ENCODE measurements at places on chromosomes 6 and 20. TPM values are rescaled to one million over a fixed set of nuclear protein-coding genes. Genes with fewer than 3 reads are reported as not detected.

GRCh38 chr6:109483735-109484057, 677 bp upstream of the ZBTB24 start:
- H3K27ac ChIP-seq, result no peak overlapping the region
- peaks cover 12% of the 10 kb centered on the region for H3K36me3 ChIP-seq
- DNase-seq, result no peak
- no peaks in the 10 kb centered on the region for H3K27me3 ChIP-seq

- H3K36me3 ChIP-seq, result no peaks in the 10 kb centered on the region
- H3K4me1 ChIP-seq, result no peaks in the 10 kb centered on the region
- no peaks in the 10 kb centered on the region for H3K27me3 ChIP-seq
- H3K4me3 ChIP-seq, result no peak overlapping the region
Observed at GRCh38 chr6:1797801-1798200, 188.1 kb downstream of the FOXC1 start.

GRCh38 chr6:73669005-73669404, 15.2 kb upstream of the SLC17A5 start:
- DNase-seq, result peak; percentile 9
- no peak overlapping the region for H3K27ac ChIP-seq
- no peaks in the 10 kb centered on the region for H3K36me3 ChIP-seq
- H3K4me1 ChIP-seq, result no peaks in the 10 kb centered on the region
- H3K4me3 ChIP-seq, result no peak overlapping the region
- no peaks in the 10 kb centered on the region for H3K27me3 ChIP-seq

DNA sequence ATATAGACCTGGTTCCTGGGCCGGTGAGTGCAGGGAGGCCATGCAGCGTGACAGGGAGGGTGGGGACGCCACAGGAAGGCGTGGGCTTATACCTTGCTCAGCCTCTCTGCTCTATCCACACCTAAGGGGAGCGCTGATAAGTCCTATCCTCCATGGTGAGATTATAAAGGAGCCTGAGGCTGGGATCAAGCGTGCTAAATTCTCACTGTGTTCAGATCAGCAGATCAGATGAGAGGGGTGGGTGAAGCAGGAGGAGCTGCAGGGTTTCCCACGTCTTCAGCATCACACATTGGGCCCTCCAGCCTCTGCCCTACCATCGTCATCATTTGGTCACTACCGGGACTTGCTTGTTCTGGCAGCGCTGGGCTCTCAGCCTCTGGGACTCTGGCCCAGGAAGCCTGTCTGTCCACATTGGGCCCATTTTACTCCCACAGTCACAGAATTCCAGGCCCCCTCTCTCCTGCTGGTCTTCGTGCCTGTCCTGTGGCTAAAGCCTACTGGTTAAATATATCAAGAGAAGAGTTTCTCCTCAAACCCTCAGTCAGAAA, 29.1 kb upstream of the PDE10A start:
- no peaks in the 10 kb centered on the region for H3K27me3 ChIP-seq
- no peak overlapping the region for H3K27ac ChIP-seq
- no peak overlapping the region for H3K4me3 ChIP-seq
- no peaks in the 10 kb centered on the region for H3K36me3 ChIP-seq
- no peak for DNase-seq
- no peaks in the 10 kb centered on the region for H3K4me1 ChIP-seq

GRCh38 chr6:157089258-157089657, 234.1 kb downstream of the TMEM242 start:
- H3K27me3 ChIP-seq, result no peaks in the 10 kb centered on the region
- no peak for DNase-seq
- H3K4me1 ChIP-seq, result peaks cover 24% of the 10 kb centered on the region
- no peak overlapping the region for H3K4me3 ChIP-seq
- peaks cover 30% of the 10 kb centered on the region for H3K36me3 ChIP-seq

DNA sequence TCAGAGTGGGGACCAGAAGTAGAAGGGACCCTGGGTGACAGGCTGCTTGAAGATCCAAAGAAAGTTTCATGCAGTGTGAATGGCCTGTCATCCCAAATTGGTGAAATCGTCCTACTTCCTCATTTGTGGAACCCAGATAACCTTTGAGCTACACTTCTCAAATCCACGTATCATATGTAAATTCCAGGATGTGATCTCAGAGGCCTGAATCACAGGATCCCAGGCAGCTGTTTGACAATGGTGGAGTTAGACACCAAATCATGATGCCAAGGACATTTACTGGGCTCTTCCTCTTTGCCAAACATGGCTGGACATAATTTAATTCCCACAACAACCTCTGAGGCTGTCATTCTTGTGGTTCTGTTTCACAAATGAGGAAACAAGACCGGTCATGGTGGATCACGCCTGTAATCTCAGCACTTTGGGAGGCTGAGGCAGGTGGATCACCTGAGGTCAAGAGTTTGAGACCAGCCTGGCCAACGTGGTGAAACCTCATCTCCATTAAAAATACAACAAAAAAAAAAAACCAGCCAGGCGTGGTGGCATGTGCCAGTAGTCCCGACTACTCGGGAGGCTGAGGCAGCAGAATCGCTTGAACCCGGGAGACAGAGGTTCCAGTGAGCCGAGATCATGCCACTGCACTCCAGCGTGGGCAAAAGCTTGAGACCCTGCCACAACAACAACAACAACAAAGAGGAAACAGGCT, 39.9 kb upstream of the TTPAL start:
- no peaks in the 10 kb centered on the region for H3K4me1 ChIP-seq
- peak; percentile 42 for DNase-seq
- no peak overlapping the region for H3K4me3 ChIP-seq

DNA sequence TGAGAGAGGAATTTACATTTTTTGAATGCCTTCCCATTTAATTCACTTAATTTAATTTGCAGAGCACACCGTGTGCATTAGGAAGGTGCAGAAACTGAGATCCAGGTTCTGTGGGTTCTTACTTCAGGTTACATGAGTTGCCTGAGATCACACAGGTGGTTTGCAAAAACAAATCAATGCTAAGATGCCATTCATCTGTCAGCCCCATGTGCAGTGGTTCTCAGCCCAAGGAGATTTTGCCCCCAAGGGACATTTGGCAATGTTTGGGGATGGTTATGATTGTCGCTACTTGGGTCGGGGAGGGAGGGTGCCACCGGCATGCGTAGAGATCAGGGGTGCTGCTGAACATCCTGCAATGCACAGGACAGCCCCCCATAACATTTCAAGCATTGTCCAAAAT, 34.6 kb downstream of the BANF2 start:
- no peak overlapping the region for H3K4me3 ChIP-seq
- no peaks in the 10 kb centered on the region for H3K27me3 ChIP-seq
- DNase-seq, result no peak
- no peak overlapping the region for H3K27ac ChIP-seq
- H3K4me1 ChIP-seq, result no peaks in the 10 kb centered on the region

DNA sequence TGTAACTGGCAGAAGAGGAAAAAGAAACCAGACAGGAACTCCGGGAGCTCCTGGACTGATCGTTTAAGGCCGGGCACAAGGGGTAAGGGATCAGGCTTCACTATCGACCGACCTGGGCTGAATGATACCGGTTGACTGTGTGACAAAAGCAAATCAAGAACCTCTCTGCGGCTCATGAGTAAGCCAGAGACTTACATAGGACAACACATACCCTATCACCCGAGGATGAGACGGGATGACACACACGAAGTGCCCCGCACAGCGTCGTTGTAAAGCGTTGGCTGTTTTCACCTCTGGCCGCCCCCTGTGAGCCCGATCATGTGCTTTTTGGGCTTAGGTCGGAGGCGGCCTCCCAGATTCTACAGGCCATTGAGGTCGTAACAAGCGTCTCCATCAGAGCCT, 695 bp upstream of the TGIF2 start:
- no peaks in the 10 kb centered on the region for H3K36me3 ChIP-seq
- H3K27me3 ChIP-seq, result no peaks in the 10 kb centered on the region
- H3K4me3 ChIP-seq, result peak overlapping the region; percentile 89

GRCh38 chr20:32830437-32830836, 10.7 kb downstream of the MAPRE1 start:
- peaks cover 54% of the 10 kb centered on the region for H3K36me3 ChIP-seq
- no peak overlapping the region for H3K4me3 ChIP-seq
- no peak overlapping the region for H3K27ac ChIP-seq
- H3K27me3 ChIP-seq, result no peaks in the 10 kb centered on the region

GRCh38 chr6:10403385-10404106, 11.3 kb downstream of the TFAP2A start:
- peaks cover 22% of the 10 kb centered on the region for H3K4me1 ChIP-seq
- H3K27me3 ChIP-seq, result no peaks in the 10 kb centered on the region
- H3K36me3 ChIP-seq, result no peaks in the 10 kb centered on the region
- H3K27ac ChIP-seq, result no peak overlapping the region
- DNase-seq, result no peak

- H3K36me3 ChIP-seq, result no peaks in the 10 kb centered on the region
- DNase-seq, result no peak
Observed at GRCh38 chr20:50303573-50304500, 113.2 kb downstream of the CEBPB start.

- no peaks in the 10 kb centered on the region for H3K36me3 ChIP-seq
- H3K4me3 ChIP-seq, result no peak overlapping the region
- H3K4me1 ChIP-seq, result no peaks in the 10 kb centered on the region
- no peak overlapping the region for H3K27ac ChIP-seq
Observed at GRCh38 chr20:21521596-21522480, 8.0 kb upstream of the NKX2-2 start.

DNA sequence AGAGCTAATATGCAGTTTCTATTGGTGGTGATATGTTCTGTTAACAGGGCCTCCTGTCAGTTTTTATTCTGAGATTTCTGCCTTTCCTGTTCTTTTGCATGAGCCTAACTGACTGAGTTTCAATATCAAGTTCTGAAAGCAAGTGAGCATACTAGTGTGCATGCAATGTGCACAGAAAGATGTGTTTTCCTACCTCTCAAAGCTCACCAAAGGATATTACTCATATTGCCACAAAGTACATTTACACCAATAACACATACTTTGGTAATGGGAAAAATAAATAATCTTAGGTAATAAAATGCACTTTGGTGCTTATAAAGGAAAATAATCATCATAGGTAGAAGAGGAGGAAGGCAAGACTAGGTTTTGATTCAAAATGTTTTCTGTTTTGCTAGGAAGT, 195.0 kb downstream of the KHDC1L start:
- no peaks in the 10 kb centered on the region for H3K27me3 ChIP-seq
- peaks cover 22% of the 10 kb centered on the region for H3K4me1 ChIP-seq
- no peak overlapping the region for H3K27ac ChIP-seq
- no peak overlapping the region for H3K4me3 ChIP-seq
- no peak for DNase-seq

DNA sequence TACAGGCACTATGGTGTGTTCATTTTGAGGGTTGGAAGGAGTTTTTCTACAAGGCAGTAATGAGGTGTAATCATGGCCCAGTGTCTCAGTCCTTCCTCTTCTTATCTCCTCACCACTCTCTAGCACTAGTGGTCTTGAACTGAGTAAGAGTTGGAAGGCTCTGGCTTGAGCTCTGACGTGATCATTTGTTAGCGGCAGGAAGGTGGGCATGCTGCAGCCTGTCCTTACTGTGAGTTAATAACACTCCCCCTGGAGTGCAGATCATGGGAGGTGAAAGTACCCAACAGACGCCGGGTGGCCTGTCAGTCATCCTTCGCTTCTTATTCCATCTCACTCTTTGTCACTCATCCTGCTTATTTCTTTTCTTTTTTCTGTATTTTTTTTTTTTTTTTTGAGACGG, 356.9 kb downstream of the CDKAL1 start:
- H3K27ac ChIP-seq, result no peak overlapping the region
- peak; percentile 31 for DNase-seq
- H3K4me1 ChIP-seq, result no peaks in the 10 kb centered on the region
- no peaks in the 10 kb centered on the region for H3K36me3 ChIP-seq
- H3K27me3 ChIP-seq, result no peaks in the 10 kb centered on the region

DNA sequence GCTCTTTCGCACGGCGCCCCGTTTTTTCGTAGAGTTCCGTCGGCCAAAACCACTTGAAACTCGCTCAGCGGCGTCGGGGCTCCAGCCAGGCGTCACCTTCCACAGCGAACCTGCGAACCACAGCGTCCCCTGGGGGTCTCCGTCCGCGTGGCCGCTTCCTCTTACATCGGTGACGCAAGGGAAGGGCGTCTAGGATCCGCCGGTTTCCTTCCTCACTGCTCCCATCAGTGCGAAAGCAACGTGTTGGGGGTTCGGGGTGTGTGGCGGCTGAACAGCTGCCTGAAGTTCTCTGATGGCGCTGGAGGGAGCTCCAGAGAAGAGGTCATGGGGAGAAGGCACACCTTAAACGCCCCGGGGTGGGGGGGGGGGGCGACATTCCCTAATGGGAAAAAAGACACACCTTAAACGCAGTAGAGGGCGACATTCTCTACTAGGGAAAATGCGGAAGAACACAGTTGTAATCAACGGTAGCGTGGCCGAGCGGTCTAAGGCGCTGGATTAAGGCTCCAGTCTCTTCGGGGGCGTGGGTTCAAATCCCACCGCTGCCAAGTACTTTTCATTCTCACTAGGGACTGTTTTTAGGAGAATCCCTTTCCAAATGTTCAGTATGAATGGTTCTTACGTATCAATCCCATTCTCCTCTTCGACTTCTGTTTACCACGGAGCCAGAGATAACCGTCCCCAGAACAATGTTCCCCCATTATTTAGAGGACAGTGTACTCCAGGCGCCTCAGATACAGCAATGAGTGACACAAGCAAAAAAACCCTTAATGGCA, 16.4 kb downstream of the ZNF311 start:
- no peaks in the 10 kb centered on the region for H3K27me3 ChIP-seq
- H3K27ac ChIP-seq, result no peak overlapping the region
- no peaks in the 10 kb centered on the region for H3K36me3 ChIP-seq
- no peaks in the 10 kb centered on the region for H3K4me1 ChIP-seq
- no peak for DNase-seq

GRCh38 chr20:9741996-9742395, 96.9 kb downstream of the PAK5 start:
- H3K4me1 ChIP-seq, result no peaks in the 10 kb centered on the region
- DNase-seq, result no peak
- no peaks in the 10 kb centered on the region for H3K36me3 ChIP-seq
- H3K4me3 ChIP-seq, result no peak overlapping the region

- no peaks in the 10 kb centered on the region for H3K27me3 ChIP-seq
- DNase-seq, result no peak
- H3K27ac ChIP-seq, result no peak overlapping the region
- H3K36me3 ChIP-seq, result no peaks in the 10 kb centered on the region
- no peaks in the 10 kb centered on the region for H3K4me1 ChIP-seq
Observed at GRCh38 chr6:117495869-117496268, 13.4 kb downstream of the DCBLD1 start.

GRCh38 chr20:6055161-6055783, 1.4 kb upstream of the LRRN4 start:
- DNase-seq, result no peak
- H3K27me3 ChIP-seq, result no peaks in the 10 kb centered on the region
- no peaks in the 10 kb centered on the region for H3K4me1 ChIP-seq
- H3K36me3 ChIP-seq, result no peaks in the 10 kb centered on the region

- no peak overlapping the region for H3K4me3 ChIP-seq
- no peaks in the 10 kb centered on the region for H3K4me1 ChIP-seq
- H3K27me3 ChIP-seq, result no peaks in the 10 kb centered on the region
- H3K36me3 ChIP-seq, result no peaks in the 10 kb centered on the region
Observed at GRCh38 chr6:156190270-156190669, 586.9 kb upstream of the ARID1B start.

- no peak overlapping the region for H3K27ac ChIP-seq
- no peak overlapping the region for H3K4me3 ChIP-seq
- DNase-seq, result no peak
- H3K36me3 ChIP-seq, result peaks cover 3% of the 10 kb centered on the region
Observed at GRCh38 chr6:89323511-89323971, 8.4 kb upstream of the GABRR2 start.

The POM121L2 gene
- not detected for total RNA-seq

The GSTA3 gene
- total RNA-seq, result not detected

The ACTR5 gene
- 10.6 TPM for total RNA-seq

The PRDM1 gene
- 0.11 TPM for total RNA-seq

The RFX6 gene
- total RNA-seq, result not detected

The ASXL1 gene
- 39.9 TPM for total RNA-seq

The PLCB1 gene
- total RNA-seq, result 0.82 TPM

The CRIP3 gene
- total RNA-seq, result 55.0 TPM
